ENCODE measurements at places on chromosomes 11 and 22.

- DNase-seq = no peak
These were observed 27.3 kb downstream of the MRTFA start for GRCh38 chr22:40609216-40609615.

GRCh38 chr11:2154195-2154585 is 6.8 kb downstream of the INS start:
- no peak for DNase-seq

DNA sequence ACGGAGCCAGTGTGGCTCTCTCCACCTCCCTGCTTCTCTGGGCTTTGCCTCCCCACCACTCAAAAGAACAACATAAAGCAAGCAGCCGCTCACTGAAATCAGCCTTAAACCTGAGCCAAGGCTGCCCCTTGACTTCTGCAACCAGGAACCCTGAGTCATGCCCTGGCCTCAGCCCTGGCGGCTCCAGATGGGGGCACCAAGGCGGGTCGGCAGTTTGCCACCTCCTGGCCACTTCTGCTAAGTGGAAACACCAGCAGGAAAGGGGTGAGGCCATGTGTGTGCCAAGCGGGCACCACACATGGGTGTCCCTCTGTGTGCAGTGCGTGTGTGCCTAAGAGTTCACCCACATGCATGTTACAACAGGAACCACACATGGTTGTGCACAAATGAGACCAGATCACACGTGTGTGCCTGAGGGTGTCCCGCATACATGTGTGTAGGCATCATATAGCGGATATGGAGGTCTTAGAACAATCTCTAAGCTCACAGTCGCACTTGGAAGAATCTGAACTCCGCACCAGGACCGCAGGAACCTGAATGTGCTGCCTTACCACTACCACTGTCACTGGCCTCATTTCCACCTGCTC is 221.2 kb downstream of the MN1 start:
- no peak for DNase-seq

GRCh38 chr22:44870021-44870420 is 117.6 kb downstream of the ARHGAP8 start:
- peak; percentile 65 for DNase-seq

- DNase-seq = no peak
These were observed 1.3 kb upstream of the SSH3 start for GRCh38 chr11:67301951-67302516.

- DNase-seq = peak; percentile 96
These were observed at the start of gene CCDC86 for GRCh38 chr11:60841797-60842667. TSS of gene CCDC86 (plus strand) at chr11:60842113. CDS start at chr11:60842125, 12 bp downstream.

GRCh38 chr22:29130476-29130875 is 57.6 kb downstream of the KREMEN1 start:
- DNase-seq = no peak

DNA sequence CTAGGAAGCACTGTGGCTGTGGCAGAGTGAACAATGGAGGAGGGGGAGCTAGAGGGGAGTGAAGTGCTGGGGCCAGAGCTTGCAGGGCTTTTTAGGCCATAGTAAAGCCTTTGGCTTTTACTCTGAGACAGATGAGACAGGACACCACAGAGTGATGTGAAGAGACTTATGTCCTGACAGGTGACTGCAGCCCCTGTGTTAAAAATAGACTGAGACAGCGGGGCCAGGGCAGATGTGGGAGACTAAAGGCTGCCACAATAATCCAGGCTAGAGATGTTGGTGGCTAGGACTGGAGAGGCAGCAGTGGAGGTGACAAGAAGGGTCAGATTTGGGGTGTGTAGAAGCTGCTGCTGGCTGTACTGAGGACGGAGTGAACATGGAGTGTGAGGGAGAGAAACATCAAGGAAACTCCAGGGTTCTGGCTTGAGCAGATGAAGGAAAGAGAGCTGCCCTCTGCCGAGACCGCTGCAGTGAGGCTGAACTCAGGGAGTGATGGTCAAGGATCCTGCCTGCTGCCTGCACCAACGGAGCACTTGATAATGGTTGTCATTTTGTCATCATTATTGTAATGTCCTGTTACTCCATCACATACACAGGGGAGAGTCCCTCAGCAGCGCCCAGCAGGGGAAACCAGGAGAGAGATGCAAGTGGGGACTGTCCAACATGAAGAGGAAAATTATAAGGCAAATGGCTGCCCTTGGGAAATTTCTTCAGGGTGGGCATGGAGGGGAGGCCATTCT is 27.4 kb downstream of the SLC43A1 start:
- DNase-seq = no peak

DNA sequence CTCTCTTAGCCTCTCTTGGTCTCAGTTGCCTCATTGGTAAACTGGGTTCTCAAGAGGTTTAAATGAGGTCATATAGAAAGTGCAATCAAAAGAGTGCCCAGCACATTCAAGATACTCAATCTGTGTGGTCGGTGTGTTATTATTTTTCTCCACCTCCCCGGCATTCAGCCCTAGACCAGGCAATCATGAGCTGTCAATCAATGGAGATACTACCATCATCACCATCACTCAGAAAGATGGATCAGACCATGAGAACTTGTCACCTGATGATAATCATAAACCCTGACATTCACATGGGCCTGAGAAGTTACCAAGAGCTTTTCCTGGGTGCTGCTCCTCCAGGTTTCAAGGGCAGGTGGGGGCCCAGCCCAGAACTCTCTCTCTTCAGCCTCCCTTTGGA is 166.1 kb downstream of the MN1 start:
- no peak for DNase-seq

DNA sequence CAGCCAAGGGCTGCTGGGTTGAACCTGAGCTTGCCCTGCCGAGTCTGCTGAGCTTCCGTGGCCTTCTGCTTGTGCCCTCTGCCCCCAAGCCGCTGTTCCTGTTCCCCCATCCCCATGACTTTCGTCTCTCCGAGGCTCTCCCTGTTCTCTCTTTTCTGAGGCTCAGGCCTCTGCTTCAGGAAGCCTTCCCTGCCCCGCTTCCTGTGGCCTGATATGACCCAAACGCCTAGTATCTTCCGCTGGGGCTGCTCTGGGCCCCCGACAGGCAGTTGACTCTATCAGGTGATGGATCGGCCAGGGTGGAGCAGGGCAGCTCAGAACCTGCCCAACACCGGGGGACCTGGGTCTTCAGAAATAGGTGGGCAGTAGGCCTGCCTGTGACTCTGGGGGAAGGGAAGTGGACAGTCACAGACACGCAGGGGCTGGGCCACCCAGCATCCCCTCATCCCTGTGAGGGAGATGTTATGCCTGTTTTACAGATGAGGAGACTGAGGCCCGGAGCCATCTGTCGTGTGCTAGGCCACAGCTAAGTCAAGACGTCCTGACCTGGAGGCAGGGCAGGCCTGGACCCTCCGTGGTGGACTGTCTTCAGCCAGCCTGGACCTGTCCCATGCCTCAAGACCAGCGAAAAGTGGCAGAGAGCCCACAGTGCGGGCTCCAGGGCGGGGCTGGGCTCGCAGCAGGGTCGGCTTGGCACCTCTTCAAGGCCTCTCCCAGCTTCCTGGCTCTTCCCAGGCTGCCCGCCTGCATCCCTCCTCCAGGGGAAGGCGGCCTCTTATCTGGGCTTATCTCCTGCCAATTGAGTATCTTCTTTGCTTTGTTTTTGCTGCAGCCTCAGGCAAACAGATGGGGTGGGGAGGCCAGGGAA is 16.2 kb downstream of the BAD start:
- no peak for DNase-seq

DNA sequence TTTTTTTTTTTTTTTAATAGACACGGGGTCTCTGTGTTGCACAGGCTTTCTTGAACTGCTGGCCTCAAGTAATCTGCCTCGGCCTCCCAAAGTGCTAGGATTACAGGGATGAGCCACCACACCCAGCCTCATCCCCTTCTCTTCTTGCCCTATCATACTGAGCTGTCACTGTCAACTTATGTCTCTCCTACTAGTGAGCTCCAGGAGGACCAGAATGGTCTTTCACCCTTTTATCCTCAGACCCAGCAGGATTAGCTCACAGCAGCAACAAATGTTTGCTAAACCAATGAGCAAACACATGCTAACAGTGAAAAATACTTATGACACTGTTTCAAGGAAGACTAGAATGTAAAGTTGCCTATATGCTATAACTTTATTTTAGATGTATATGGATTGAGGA is 6.4 kb upstream of the NXF1 start:
- DNase-seq = no peak

- no peak for DNase-seq
These were observed 9.2 kb downstream of the RAB36 start for GRCh38 chr22:23154461-23154860.

GRCh38 chr11:125373426-125374391 is 122.4 kb downstream of the FEZ1 start:
- DNase-seq = no peak

DNA sequence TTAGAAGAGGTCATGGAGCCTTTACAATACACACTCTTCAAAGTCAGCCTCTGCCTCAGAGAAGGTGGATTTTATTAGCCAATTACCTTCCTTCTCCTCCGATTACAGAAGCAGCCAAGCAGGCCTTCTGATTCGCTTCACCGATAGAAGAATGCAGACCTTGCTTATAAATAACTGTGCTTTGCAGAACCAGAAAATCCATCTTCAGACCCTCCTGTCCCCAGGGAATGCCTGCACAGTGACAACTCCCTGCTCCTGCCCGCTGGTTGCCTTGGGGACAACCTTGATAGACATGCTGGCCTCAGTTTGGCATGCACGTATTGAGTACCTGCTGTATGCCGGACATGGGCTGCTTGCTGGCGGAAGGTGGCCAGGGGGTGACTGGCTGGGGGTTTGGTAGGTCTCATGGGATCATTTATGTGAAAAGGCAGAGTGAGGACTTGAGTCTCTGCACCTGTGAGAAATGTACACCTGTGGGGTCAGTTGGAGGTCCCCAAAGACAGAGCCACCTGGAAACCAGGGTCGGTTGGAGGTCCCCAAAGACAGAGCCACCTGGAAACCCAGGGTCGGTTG is 1238.7 kb downstream of the BRD1 start:
- no peak for DNase-seq

- DNase-seq = no peak
These were observed 13.8 kb downstream of the TOM1 start for GRCh38 chr22:35313311-35314121.

DNA sequence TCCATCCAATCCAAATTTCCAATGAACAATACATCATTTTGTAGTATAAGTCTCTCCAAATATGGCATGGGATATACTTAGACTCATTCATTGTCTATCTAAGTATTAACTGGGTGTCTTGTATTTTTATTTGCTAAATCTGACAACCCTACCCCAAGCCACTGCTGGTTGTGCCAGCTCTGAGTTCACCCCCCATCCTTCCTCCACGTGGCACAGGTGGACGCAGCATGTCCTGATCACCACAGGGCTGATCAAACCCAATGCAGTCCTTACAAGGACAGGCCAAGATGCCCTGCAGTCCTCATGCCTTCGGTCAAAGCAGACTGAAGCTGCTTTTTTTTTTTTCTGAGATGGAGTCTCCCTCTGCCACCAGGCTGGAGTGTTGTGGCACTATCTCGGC is 62.8 kb downstream of the SYN3 start:
- DNase-seq = no peak

DNA sequence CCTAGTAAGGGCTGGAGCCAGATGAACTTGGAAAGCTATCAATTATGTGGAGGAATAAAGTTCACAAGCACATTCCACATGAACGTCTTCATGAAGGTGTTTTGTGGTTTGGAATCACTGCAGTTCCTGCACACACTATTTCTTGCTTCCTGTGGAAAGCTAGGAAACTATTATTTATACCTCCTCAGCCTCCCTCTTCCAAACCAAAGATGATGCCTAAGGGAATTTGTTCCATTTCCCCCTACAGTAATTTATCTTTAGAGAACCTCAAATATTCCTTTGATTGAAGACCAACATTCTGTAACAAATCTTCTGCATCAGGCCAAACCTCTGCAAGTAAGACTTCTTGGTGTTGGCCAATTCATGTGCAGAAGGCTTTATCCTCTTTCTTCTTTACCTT is 115.8 kb upstream of the ARHGAP20 start:
- no peak for DNase-seq

GRCh38 chr11:126477535-126478305 is 122.2 kb downstream of the ST3GAL4 start:
- no peak for DNase-seq

DNA sequence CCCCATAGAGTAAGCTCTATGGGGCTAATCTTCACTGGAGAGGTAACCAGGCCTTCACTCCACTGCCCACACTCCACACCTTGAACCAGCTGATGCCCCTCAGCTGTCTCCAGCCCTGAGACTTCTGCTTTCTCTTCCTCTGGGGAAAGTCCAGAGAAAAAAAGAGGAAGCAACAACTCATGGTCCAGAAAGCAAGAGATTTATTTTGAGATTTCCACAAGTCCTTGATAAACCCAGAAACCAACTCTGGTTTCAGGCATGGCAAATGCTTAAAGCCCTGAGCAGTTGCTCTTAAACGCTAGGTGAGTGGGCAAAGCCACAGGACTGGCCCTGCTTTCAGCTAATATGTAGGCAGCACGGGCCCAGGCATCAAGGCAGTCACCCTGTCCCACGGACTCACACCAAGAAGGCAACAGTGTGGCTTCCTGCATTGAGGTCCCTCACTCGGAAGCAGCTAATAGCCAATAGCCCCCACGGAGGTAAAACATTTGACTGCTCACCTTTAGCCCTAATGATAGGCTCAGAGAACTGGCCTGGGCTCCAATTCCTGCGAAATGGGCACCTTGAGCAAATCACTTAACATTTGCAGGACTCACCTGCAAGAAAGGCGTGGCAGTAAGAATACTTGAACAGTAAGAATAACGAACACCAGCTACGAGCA is 4.3 kb downstream of the CYB561A3 start:
- no peak for DNase-seq

GRCh38 chr11:65432686-65433582 is 10.3 kb downstream of the NEAT1 start:
- no peak for DNase-seq

DNA sequence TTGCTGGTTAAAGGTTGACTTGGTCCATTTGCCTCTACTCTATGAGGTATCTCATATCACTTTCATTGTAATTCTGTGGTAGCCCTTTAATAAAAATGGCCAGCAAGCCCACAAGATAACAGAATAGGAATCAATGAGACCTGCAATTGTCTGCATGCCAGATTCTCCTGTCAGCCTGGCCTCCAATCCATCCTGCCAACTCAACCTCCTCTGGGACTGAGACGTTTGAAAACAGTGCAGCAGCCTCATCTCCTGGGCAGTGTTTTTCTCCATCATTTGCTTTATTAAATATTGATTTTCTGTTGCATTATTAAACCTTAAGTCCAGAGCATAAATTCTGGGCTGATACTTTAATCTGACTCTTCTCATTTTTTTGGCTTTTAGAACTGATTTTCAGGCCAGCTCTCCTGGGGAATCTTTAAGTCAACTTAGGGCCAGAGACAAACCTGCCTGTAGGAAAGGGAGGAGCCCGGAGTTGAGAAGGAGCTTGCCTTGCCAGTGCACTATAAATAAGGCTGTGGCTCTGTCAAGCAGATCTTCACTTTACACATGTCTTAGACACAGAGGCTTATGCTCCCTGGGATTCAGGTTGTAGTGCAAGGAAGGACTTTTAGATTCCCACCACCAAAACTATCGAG is 798.0 kb downstream of the NTM start:
- no peak for DNase-seq

DNA sequence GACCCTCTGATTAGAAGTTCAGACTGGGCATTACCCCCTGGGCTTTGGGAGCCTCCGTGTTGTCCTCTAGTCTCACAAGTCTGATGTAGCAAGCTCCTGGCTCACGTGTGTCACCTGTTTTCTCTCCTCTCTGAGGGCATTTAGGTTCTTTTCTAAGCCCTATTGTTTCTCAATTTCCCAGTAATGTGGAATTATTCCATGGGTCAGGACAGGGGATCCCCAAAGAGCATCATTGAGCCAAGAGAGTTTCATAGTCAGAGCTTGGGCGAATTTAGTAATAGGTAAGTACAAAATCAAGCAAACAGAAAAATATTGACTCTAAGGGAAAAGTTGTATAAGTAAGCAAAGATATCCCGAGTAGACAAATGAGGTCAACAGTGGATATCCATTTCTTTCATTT is 57.3 kb downstream of the PPP6R2 start:
- DNase-seq = no peak
